ENCODE measurements at places on chromosomes 2 and 18. TPM values are rescaled to one million over a fixed set of nuclear protein-coding genes. Genes with fewer than 3 reads are reported as not detected.

The ELOA2 gene
- total RNA-seq = not detected

The CHMP3 gene
- total RNA-seq = 38.5 TPM

The SLC39A6 gene
- total RNA-seq = 160 TPM

GRCh38 chr2:46800625-46801349 is 114.8 kb downstream of the MCFD2 start:
- no peak for DNase-seq

DNA sequence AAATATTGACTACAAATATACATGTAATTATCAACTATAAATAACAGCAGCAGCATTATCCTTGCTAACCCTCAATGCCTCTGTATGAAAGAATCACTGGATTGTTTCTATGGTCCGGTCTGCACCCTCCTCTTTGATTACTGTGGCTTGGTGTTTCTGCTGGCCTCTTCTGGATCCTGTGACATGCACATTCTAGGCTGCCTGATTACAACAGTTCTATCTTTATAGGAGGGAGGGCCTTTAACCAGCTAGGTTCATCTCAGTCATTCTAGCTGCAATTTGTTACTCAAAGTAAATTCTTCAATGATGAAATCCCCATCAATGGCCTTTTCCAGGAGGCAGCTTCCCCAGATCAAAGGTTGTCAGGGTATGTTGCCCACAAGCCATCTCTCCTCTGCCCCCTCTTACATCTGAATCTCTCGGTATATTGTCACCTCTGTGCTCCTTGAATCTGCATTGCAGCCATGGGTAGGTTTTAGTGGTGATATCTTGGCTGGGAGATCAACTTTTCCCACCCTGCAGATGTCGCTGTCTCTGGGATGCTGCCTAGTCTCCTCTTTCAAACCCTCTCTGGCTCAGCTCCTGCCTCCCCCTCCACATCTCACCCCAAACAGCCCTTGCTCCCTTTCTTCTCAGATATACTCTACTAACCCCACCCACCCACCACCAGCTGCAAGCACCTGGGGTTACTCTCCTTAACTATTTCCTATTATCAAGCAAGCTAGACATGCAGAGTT is 106.2 kb upstream of the BZW1 start:
- DNase-seq = no peak

DNA sequence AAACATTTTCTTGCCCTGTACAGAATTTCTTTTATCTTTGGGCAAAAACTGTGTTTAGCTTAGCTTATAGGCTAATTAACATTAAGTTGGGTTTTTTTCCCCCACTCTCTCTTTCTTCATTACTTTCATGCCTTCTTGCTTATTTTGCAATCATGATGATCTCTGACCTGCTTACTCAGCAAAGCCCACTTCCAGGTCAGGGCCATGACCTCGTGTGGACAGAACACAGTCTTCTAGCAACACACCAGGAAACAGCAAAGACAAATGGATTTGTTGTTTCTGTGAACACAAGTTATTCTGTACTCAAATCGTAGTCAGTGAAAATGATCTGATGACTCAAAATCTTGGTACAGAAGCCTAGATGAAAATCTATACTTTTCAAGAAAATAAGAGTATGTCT is 60.7 kb downstream of the SPATS2L start:
- DNase-seq = no peak

GRCh38 chr18:79768745-79769144 is 29.0 kb upstream of the KCNG2 start:
- DNase-seq = no peak

DNA sequence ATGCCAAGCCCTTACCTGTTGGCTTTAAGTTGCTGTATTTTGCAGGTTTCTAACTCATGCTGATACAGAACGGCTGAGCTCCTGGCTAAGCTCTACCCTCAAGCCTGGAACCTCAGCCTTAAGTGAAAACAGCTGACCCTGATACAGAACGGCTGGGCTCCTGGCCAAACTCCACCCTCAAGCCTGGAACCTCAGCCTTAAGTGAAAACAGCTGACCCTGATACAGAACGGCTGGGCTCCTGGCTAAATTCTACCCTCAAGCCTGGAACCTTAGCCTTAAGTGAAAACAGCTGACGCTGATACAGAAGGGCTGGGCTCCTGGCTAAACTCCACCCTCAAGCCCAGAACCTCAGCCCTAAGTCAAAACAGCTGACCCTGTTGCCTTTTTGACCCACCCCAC is 17.6 kb upstream of the DNER start:
- no peak for DNase-seq

GRCh38 chr2:73999881-74000597 is 15.3 kb downstream of the TET3 start:
- DNase-seq = no peak

DNA sequence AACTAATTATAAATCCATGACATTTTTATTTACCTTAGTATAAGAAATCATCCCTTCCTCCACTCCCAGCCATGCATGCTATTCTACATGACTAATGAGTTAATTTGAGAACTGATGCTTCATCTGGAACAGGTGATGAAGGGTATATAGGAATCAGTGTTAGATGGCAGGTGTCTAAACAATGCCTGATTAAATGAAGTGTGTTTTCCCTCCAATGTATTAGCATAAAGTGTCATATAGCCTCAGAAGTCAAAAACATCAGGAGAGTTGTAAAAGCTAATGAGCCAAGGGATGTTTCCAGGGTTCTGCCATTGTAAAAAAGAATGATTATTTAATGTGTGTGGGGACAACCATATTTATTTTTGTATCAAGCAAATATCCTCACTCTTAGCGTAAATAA is 913.8 kb downstream of the DCC start:
- no peak for DNase-seq

GRCh38 chr2:99626158-99626557 is 136.3 kb upstream of the REV1 start:
- no peak for DNase-seq

- DNase-seq = no peak
These were observed 2.7 kb upstream of the SLC66A2 start for GRCh38 chr18:79953971-79954651.

DNA sequence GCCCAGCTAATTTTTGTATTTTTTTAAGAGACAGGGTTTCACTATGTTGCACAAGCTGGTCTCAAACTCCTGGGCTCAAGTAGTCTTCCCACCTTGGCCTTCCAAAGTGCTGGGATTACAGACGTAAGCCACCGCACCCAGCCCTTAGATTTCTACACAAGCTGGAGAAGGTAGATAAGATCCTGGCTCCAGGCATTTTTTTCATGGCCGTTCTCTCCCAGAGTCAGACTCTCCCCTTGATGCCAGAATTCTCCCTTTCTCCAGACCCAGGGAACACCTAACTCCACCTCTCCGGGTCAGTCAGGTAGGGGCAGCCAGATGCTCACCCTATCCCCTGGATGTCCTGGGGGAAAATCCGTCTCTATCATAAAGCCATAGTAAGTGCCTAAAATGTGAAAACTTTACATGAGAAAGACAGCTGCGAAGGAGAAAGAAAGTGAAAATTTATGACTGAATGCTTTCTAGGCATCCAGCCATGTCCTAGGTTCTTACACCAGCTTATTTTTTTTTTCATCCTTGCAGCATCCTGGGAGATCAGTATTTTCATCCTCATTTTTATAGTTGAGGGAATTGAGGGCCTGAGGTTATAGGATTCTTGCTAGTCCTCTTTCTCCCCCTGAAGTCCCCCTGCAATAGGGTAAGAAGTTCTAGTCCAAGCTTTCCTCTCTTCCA is 16.3 kb downstream of the SIX3 start:
- no peak for DNase-seq

DNA sequence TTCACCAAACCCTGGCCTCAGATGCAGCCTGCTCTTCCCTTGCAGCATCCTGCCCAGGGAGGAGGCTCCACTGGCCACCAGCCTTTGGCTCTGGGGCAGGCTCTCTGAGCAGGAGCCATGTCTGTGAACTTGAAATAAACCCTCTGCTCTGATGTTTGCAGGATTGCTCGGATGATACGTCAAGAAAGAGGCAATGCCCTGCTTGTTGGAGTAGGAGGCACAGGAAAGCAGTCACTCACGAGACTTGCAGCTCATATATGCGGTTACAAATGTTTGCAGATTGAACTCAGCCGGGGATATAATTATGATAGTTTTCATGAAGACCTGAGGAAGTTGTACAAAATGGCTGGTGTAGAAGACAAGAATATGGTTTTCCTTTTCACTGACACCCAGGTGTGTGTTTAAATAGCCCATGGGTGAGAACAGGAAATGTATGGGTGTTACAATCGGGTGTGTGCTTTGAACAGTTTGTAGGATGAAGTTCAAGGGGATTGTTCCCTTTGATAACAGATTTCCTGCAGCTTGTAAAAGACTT is 177.9 kb downstream of the DNAH6 start:
- DNase-seq = no peak

GRCh38 chr18:47985866-47986265 is 55.4 kb upstream of the SMAD2 start:
- DNase-seq = no peak

GRCh38 chr2:150023044-150023443 is 435.5 kb upstream of the MMADHC start:
- no peak for DNase-seq

Measured in cerebellum (tissue), 4 donors.